ENCODE measurements at places on chromosomes 5 and 9.

- peak; percentile 42 for DNase-seq
Measured at GRCh38 chr9:87662808-87663528, 63.0 kb upstream of the CTSL start.

DNA sequence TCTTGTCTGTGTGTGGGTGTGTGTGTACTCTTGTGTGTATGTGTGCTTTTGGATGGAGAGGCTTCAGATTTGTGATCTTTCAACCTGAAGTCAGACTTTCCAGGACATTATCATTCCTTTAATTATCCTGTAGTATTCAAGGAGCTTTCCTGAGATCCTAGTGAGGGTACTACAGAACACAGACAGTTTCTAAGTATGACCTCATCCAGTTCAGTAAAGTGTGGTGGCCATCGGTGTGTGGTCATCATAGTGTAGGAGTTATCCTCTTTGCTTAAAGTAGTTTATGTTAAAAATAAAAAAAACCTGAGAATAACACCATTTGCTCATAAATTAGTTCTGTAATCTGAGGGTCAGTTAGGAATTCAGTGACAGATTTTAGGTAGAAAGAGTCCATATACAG lies 478.0 kb upstream of the ACTBL2 start:
- DNase-seq: no peak

DNA sequence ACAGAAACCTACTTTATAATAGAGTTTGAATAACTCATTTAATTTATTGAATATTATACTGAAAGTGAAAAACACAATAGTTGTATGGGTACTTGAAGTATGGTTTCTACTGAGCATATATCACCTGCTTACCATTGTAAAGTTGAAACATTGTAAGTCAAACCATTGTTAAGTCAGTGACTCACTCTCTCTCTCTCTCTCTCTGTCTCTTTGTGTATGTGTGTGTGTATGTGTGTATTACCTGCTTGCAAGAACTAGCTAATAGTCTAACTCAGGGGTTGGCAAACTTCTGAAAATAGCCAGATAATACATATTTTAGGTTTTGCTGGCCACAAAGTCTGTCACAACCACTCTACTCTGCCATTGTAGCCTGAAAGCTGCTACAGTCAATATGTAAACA lies 564.3 kb upstream of the ZNF608 start:
- no peak for DNase-seq

DNA sequence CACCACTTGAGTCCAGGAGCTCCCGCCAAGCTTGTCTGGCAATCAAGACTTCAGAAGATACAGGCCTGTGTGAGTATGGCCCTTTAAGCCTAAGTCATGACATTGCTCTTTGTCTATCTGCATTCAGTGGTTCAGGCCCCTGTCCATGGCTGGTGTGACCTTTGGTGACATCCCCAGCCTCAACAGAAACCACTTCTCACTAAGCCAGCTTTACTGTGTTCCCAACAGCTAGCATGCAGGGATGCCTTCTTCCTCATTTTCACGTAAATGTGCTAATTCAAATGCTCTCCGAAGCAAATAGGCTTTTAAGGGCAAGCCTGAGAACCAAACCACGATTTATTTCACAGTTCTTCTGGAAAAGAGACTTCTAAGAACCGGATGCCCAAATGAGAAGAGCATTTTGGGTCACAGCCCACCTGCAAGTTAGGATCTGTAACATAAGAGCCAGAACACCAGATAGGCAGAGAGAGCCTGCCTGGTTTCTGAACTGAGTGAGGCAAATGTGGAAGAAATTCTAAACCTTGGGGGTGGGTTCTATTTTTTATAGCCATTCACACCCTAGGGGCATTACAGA lies 14.9 kb downstream of the CD180 start:
- peak; percentile 100 for DNase-seq

DNA sequence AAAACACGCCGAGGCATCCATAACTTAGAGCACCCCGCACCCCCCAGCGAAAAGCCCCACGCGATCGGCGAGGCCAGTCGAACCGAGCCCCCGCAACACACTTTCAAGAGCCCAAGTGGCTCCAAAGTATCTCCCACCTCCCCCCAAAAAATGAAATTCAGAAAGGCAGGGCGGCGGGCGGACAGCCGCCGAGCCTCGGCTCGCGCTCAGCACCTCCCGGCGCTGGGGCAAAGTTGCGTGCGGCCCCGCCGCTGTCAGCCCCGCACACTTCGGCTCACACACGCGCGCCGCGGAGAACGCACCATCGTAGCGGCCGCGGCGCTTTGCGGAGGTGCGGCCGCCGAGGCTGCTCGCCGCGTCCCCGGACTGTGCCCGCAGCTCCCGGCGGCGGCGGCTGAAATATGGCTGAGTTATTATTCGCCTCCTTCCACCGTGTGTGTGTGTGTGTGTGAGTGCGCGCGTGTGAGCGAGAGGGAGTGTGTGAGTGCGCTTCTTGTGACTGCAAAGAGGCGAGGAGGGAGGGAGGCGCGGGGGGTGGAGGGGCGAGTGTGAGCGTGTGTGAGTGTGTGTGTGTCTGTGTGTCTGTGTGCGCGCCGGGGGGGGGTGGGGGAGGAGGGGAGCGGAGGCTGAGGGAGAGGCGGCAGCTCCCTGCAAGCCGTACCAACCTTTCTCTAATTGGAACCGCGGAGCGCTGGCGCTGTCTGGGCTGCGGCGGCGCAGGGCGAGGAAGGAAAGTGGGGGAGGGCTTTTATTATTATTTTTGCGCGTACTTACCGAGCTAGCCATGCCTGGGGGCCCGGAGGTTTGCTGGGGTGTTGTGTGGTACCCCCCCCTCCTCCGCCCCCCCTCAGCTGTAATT lies 599 bp downstream of the MLLT3 start:
- DNase-seq: peak; percentile 17
